Fibroblast of the aortic adventitia (primary cell): ENCODE measurements at places on chromosomes 3 and 15.

DNA sequence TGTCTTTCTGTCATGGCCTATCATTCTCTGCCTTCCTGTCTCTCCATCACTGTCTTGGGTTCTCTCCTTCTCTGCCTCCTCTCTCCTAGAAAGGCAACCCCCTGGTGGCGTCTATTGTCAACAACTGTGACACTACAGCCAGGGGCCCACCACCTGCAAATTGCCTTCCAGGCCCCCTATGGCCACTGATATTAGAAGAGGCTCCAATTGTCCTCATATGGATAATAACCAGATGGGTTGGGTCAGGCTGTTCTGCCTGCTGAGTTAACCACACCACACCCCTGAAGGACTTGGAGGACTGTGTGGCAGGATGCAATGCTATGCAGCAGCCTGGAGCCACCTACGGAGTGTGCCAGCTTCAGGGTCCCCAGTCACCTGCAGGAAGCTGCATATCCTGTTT is 665.0 kb downstream of the NTRK3 start:
- DNase-seq, result no peak

DNA sequence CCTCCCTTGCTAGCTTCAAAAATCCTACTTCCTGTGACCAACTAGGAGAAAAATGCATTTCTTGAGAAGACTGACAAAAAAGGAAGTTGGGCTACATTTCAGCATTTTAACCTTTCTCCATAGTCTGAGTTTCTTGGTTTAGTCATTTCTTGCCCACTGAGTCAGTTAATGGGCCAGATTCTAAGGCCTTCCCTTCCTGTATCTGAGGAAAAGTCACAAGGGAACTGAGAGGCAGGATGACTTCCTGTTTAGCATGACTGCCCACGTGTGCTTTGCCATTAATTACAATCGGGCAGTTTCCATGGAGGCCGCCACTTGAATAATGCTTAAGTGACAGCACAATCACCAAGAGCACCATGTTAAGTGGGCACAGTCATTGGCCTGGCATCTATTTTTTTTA is 794.4 kb upstream of the LMCD1 start:
- DNase-seq, result no peak

DNA sequence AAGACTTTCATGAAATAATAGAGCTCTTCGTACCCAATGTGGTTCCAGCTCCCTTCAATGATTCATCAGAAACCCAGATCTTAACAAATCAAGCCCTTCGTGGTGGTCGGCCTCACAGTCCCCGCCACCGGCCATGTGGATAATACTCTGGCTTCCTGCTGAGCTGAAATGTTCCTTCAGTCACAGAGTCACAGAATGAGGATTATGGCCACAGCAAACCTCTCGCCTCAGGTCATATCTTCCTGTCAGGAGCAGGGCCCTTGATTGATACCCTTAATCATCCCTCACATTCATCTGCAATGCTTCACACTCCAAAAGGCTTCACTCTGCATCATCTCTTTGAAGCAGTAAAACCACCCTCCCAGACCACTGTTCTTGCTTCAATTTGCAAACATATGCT is 452.6 kb downstream of the OCA2 start:
- no peak for DNase-seq

DNA sequence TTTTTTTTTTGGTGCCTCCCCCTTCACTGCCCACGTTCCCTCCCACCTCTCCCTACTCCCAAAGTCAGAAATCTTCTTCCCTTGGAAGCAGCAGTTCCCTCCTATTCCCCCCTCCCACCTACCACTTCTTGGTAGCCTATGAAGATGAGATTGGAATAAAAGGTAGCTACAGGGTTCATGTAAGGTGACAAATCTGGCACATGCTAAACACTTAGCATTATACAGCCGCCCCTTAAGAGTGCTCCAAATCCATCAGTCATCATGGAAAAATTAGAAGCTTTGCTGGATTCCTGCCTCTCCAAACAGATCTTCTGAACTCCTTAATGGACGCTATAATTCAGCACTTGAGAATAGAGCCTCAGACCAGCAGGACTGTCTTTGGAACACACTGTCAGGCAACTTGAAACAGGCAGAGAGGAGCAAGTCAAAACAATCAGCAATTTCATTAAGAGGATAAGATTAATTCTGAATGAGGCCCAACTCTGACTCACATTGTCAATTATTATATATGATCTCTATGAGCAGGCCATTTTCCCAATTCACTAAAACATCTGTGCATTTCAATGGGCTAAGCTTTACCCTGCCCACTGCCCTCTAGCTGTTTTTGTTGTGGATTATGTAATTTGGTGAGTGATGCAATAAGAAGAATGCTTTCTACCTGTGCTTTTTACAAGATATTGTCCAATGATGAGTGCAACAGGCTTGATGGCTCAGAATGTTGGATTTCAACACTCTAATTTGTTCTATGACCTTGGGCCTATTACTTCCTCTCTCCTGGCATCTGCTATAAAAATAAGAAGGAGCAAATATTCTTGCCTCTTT is 34.6 kb upstream of the SPRED1 start:
- no peak for DNase-seq

GRCh38 chr15:84929795-84930603 is 45.5 kb downstream of the SLC28A1 start:
- DNase-seq, result peak; percentile 33

- peak; percentile 57 for DNase-seq
Measured at GRCh38 chr3:102106416-102107097, 257.2 kb downstream of the NFKBIZ start.

GRCh38 chr3:102169915-102170479 is 264.8 kb upstream of the ZPLD1 start:
- DNase-seq, result peak; percentile 43

DNA sequence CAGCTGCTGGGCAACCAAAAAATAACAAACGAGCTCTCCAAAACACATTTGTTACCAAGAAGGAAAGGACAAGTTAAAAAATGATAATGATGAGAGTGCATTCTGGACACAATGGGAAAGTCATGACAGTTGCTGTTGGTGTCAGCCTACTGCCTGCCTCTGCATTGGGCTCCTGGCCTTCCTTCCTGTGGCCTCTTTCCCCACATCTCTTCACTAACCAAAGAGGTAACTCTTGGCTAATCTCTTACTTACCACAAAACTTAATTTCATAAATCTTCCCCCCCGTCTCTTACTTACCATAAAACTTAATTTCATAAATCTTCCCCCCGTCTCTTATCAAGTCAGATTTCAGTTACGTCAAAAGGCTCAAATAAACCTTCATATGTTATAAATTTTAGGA is 58.6 kb downstream of the AGTR1 start:
- DNase-seq, result no peak

DNA sequence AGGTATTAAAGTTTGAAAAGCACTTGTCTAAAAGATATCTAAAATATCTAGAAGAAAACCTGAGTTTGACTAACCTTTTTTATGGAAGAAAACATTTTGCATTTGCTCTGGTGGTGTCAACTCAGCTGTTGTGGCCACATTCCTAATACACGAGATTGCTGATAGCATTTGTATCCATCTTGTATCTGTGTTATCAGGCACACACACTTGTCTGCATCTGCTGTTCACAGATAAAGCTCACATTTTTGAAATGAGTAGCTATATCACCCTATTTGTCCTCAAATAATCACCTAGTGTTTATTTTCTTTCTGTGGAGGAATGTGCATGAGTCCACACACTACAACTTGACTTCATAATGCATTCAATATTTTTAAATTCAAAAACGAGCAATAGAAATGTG is 632.3 kb upstream of the NR2F2 start:
- DNase-seq, result no peak

DNA sequence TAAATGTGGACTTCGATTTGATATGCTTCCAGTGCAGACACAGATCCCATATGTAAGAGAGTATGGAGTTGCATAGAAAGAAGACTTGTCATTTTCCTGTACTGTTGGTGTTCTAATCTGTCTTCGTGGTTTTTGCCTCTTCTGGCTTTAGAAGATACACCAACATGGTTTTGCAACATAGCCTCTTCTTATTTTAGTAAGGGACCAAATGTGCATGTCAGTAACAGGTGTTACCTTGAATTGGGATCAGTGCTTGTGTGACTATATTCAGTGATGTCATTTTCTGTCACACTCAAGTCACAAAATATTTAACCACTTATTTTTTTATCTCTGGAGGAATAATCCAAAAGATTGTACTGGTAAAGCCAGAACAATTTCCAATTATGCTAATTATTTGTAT is 140.4 kb downstream of the SNRPN start:
- DNase-seq, result no peak

DNA sequence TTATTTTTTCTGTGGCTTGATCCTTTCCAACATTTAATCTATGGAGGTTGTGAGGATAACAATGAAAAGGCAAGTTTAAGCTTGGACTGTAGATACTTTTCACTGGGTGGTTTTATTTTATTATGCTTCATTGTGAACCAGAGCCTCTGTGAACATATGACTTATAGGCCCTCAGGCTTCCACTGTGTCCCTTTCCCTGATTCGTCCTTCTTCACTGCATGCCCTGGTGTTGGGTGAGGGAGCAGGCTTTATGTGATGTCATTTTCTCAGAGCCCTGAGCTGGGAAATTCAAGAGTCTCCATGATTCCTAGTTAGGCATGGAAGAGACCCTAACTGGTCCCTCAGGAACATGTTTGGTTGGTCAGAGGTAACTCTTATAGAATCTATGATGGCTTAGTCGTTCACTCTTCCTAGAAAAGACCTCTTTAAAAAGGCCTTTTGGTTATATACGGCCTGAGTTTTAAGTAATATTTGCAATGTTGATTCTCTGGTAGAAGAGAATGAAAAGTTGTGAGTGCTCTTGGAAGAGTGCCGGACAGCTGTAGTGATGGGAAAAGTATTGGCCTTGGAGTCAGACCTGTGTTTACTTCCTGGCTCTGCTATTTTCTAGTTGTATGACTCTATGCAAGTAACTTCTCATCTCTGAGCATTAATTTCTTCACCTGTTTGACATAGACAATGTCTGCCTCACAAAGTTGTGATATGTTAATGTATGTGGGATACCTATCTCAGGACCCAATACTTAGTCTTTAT is 168.4 kb downstream of the LPP start:
- no peak for DNase-seq

GRCh38 chr3:124246949-124247348 is 255.0 kb upstream of the ROPN1 start:
- DNase-seq, result no peak

DNA sequence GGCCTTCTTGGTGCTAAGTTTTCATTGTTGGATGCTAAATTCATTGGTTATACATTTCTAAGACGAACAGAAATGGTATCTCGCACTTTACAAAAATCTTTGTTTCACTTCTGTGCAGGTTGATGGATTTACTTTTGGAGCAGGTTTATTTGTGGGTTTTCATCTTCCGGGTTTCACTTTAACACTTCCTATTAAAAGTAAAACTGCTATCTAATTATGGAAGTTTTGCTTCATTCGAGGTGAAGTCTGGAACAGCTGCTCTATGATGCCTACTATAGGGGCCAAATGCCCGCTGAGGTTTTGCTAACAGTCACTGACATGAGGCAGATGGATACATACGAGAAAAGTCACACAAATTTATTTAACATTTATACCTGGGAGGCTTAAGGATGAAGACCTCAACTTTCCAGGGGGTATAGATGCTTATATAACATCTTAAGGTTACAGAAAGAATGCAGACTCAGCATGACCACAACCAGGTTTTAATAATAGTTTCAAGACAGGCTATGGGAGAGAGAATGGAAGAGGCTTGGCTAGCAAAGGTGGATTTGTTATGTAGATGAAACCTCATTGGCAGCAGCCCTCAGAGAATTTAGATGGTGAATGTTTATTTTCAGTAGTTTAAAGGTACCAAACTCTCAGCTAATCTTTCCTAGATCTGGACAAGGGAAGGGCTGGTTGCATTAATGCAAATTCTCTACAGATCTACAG is 54.2 kb downstream of the OSTN start:
- no peak for DNase-seq

DNA sequence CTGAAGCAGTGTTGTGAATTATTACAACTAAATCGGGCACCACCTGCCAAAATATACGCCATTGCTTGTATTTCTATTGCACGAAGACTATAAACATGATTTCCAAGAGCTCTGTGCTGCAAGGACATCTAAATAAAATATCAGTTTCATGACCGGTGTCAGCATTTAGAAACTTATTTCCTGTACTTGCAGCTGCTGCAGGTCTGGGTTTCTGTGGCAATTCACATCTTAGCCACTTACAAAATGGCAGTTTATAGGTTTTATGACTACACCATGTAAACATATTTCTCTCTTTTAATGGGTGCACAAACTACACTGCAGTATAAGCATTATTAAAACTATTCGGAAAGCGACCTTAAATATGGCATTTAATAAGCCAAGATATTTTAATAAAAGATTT is 359.4 kb downstream of the VPS13C start:
- no peak for DNase-seq

- no peak for DNase-seq
Measured at GRCh38 chr3:73049319-73049718, 12.1 kb upstream of the EBLN2 start.

DNA sequence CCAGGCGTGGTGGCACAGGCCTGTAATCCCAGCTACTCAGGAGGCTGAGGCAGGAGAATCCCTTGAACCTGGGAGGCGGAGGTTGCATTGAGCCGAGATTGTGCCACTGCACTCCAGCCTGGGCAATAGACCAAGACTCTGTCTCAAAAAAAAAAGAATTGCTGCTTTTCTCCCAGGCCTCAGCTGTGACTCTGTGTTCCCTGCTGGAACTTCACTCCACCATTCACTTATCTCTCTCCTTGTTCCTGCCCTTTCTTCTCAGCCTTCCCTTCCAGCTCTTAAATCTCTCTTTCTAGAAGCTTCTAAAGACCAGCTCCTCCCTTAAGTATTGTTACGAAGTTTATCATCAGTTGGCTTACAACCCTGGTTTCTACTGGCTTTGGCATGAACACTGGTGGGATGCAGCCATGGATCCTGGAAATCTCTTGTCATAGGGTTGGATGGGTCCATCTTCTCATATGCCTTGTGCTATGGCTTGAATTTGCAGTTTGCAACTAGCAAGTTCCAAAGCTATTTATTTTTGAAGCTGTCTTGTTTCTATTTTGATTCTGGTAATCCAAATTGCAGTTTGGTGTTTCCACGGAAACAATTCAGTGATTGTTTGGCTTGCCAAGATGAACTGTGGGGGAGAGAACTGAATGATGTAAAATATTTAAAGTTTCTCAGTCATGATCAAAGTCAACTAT is 10.5 kb downstream of the C3orf62 start:
- DNase-seq, result peak; percentile 56

- DNase-seq, result no peak
Measured at GRCh38 chr3:58864480-58864879, 185.3 kb downstream of the CFAP20DC start.

GRCh38 chr3:123419181-123419849 is 29.6 kb downstream of the ADCY5 start:
- DNase-seq, result no peak

DNA sequence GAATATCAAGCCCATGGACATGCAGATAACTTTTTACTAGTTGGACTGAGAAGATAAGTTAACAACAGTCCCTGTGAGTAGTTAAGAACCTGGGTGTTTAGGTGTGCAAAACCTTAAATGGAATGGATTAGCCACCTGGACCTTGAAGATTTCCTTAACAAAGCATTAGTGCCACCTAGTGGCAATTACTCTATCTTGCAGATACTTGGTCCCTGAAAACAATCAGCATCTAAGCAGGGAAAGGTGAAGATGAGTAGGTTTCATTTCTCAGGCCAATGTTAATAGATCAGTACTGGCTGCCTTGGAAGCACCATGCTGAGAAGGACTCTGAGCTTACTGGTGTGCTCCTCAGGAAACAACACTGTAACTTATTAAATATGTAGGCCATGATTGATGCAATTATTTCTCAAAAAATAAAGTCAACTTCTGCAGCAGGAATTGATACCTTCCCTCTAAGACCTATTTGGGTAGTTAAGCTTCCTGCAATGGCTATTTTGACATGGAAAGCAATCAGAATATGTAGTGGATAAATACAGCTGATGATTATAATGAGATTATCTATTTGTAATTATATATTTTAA is 329.4 kb downstream of the TBC1D5 start:
- peak; percentile 75 for DNase-seq
